ENCODE measurements at places on chromosomes 5 and 9.

DNA sequence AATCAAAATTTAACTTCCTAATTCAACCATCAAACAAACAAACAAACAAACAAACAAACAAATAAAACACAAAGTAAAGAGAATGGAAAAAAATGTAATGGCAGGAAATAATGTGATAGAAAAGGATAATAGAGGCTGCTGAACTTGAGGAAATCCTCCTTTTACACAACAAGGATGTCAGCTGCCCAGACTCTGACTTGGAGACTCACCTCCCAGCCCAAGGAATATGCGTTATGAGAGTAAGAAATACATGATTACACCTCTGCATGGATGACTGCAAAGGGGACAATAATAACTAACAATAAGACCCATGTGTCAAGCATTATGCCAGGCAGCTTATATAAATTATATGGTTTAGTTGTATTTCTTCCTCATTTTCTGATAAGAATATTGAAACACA, 46.6 kb upstream of the JAK2 start:
- DNase-seq: no peak

GRCh38 chr5:155024015-155024414, 10.5 kb downstream of the KIF4B start:
- DNase-seq: no peak

GRCh38 chr9:13141629-13142028, 137.9 kb downstream of the MPDZ start:
- no peak for DNase-seq

DNA sequence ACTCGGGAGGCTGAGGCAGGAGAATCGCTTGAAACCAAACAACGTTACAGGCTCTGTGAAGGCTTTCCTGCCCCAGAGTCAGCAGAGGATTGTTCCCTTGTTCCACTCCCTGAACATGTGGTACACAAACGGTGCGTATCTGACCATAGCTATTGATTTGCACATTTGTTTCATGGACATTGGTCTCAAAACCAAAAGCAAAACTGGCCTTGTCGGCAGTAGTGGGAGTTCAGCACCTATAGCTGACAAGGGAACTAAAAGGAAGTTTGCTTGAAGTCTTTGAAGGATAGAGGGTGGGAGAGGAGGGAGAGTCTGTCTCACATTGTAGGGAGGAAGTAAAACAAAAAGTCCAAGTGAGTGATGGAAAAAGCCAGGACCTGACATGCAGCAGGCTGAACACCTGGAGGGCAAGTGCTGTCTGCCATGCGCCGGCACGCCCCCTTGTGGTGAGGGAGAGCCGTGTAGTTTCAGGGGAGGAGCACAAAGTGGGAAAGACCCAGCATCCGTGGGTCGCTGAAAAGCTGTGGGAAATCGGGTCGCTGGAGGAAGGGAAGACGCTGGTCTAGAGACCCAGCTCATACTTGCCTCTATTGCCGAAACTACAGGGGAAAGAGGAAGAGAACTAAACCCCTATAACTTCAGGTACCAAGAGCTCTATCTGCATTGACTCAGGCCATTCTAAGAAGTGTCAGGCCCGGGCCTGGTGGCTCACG, 58.0 kb downstream of the RAD23B start:
- DNase-seq: peak; percentile 86

DNA sequence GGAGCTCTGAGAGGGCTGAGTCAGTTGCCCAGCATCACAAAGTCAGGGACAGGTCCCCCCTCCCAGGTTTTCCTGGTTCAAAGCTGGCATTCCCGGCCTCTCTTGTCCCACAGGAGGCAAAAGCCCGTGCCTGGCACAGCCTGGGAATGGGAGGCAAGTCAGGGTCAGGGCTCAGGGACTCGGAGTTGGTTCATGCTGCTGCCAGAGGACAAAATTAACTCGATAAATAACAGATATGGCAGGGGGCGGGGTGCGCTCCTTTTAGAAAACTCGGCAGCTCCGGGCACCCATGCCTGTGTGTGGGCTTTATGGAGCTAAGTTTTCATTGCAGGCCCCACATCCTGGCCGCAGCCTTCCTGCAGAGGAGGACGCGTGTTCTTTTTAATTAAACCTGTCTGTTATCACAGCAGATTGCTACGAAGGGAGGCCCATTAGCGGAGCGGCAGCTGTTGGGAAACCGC, 62.8 kb upstream of the LMX1B start:
- DNase-seq: no peak

DNA sequence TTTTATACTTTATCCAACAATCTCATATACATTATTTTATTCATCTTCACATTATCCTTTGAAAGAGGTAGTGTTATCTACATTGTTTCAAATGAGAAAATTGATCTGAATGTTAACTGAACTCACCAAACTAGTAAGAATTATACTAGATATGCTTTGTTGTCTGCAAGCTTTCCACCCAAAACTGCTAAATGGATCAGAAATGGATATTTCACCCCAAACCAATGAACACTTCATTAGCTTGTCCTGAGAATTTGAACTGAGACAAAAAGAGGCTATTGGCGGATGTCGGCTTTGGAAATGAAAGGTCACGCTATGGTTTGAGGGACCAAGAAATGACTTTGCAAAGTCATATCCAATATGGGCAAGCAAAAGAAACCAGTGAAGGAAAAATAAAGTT, 201.9 kb upstream of the TRPM3 start:
- no peak for DNase-seq

- DNase-seq: no peak
These were observed at the start of gene CCDC180 for GRCh38 chr9:97307500-97308163. TSS of gene CCDC180 (plus strand) at chr9:97307659. CDS start at chr9:97308064, 405 bp downstream.

GRCh38 chr5:155027993-155028629, 14.6 kb downstream of the KIF4B start:
- DNase-seq: no peak

- DNase-seq: no peak
These were observed 22.3 kb downstream of the FABP6 start for GRCh38 chr5:160251406-160252155.

DNA sequence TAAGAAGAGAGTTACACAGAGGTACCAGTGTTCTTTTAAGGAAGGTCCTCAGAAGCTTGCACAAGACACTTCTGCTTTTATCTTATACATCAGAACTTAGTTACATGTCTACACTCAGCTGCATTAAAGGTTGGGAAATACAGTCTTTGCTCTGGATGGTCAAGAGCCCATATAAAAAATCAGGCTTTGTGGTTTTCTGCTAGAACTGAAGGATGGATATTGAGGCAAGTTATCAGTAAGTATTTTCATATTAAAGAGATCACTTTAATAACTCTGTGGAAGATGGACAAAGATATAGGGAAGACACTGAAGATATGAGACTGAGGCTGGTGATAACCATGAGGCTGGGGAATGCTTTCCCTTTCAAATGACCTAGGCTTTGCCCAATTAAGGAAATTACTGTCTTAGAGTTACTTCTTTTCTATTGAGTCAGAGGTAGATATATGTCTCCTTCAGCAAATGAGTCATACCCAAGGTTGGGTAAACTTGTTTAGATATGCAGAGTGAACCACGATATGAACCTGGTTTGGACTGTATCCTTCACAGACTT, 87.0 kb upstream of the TNC start:
- DNase-seq: no peak

GRCh38 chr5:130021876-130022275, 117.6 kb downstream of the CHSY3 start:
- no peak for DNase-seq

DNA sequence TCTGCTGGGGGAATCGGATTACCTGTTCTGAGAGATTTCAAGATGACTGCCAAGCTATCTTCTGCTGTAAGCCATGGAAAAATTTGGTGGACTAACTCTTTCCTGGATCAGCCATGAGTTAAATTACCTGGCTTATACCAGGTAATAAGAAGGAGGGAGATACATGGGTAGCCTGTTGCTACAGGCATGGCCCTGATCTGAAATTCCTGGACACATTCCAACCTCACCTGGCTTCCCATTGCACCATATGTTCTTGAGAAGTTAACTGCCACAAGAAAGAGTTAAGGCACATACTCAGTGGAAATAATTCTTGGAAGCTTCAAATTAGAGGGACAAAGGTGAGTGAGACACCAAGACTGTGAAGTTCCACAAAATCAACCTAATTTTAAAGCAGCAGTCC, 371.3 kb downstream of the ACTL7B start:
- no peak for DNase-seq

- no peak for DNase-seq
These were observed 194.4 kb upstream of the SLC27A6 start for GRCh38 chr5:128770907-128771306.

GRCh38 chr5:6703806-6704205, 9.4 kb upstream of the TENT4A start:
- DNase-seq: no peak

DNA sequence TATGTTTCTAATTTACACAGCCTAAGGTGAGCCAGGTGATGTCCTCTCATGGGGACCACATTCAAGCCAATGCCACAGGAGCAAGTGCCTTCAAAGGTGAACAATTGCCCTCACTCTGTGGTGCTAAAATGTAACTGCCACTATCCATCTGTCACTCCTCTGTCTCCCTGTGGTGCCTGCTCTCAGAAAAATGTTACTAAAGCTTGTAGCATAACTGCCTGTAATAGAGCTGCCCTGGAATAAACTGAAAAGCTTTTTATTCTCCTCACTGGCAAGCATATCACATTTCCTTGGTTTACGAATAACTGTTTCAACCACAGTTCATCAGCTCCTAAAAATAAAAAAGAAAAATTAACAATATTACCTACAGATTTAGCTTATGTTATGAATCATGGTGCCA, 142.4 kb downstream of the ST8SIA4 start:
- no peak for DNase-seq

- DNase-seq: no peak
These were observed 97.8 kb upstream of the HAND1 start for GRCh38 chr5:154575546-154576428.

DNA sequence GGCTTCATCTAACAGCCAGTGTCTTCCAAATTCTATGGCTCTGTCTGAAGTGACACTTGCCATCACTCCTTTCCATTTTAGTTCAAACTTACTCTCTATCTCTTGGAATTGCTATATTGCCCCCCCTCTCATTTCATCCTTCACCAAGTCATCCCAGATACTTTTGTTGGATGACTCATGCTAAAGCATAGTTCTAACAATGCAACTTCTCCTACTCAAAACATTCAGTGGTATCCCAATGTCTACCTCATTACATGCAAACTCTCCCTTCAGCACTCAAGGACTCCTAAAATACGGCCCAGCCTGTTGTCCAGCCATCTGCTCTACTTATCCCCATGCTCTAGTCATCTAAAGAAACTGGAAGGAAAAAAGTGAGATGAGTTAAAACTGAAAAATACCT, 171.6 kb downstream of the RASEF start:
- no peak for DNase-seq

- DNase-seq: no peak
These were observed 47.3 kb downstream of the RASGEF1C start for GRCh38 chr5:180161420-180162303.

DNA sequence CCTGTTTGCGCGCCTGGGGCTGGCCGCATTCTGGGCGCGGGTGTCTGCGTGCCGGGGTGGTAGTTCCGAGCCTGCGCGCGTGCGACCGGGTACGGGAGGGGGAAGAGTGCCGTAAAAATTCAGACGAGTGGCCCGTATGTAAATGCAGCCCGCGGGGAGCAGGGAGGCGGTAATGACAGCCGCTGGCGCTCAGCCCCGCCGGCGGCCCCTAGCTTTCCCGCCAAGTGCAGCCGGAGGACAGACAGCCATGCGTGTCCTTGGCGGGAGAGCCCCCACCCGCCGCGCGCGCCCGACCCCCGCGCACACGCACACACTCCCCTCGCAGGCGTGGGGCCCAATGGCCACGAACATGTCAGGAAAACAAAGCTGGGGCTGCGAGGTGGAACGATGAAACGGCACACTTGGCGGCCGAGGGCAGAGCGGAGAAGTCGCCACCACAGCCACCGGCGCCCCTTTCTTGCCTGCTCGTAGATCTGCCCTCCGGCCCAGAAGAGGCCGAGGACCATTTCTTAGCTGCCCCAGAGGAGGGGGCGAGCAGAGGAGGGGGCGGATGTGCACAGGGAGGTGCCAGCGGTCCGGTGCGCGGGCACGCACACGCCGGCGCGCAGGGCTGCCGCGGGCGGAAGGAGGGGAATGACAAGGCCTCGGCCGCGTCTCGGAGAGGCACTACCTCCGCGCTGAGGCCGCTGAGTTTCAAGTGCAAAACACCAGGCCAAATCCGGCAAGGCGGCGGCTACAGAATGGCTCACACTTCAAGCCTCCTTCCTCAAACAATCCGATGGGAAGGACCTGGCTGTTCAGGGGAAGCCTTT, 208.4 kb downstream of the MEF2C start:
- DNase-seq: peak; percentile 62

GRCh38 chr9:98214811-98215210, 22.4 kb upstream of the CORO2A start:
- no peak for DNase-seq

- no peak for DNase-seq
These were observed 37.1 kb upstream of the LRRC14B start for GRCh38 chr5:154236-154635.

- DNase-seq: no peak
These were observed 247.2 kb downstream of the FSTL4 start for GRCh38 chr5:133364936-133365707.

- no peak for DNase-seq
These were observed 40.6 kb downstream of the FREM1 start for GRCh38 chr9:14869671-14870070.

DNA sequence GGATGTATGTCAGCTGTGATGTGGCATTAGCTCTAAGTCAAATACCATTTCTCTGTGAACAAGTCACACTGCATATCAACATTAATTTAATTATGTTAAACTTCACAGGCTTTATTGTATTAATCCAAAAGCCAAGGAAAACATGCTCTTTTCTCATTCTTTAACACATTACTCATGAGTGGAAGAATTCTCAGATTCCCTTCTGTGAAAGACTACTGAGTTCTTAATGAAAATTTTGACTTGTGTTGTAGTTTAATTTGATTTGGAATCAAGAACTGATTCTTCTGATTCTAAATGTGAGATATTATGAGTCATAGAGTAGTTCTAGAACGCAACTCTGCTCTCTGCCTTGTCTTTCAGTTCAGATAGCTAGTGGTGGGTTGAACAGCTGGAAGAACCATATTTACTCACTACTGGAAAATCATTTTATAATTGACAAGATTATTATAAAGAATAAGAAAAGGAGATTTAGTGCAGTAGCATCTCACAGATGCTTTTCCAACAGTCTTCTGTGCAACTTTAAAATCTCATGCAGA, 90.6 kb downstream of the VCAN start:
- no peak for DNase-seq

GRCh38 chr9:14525856-14526255, 167.4 kb downstream of the ZDHHC21 start:
- DNase-seq: no peak

DNA sequence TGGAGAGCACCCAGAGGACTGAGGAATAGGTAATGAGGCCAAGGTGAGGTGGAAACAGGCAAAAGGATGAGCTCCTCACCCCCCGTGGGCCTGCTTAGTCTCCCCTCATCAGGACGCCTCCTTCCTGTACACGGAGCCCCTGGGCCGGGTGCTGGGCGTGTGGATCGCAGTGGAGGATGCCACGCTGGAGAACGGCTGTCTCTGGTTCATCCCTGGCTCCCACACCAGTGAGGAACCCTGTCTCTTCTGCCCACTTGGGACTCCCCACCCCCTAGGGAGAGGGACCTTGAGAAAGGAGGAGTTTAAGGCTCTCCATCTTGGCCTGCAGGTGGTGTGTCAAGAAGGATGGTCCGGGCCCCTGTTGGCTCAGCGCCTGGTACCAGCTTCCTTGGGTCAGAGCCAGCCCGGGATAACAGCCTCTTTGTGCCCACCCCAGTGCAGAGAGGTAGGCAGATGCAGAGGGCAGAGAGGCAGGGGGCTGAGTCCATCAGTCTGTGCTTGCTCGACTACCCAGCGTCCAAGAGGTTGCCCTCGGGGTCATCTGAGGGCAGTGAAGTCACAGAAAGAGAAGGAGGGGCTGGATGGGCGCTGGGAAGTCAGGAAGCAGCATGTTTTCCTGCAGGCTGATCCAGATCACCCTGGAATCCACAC, 7.0 kb downstream of the DOLK start:
- DNase-seq: no peak
